CD4-positive, alpha-beta T cell treated with Interleukin-6 at 100 ng/mL for 8 hours (primary cell): ENCODE measurements at places on chromosomes 5 and 9.

GRCh38 chr5:117889596-117889995, 1098.8 kb downstream of the DTWD2 start:
- no peak for DNase-seq

DNA sequence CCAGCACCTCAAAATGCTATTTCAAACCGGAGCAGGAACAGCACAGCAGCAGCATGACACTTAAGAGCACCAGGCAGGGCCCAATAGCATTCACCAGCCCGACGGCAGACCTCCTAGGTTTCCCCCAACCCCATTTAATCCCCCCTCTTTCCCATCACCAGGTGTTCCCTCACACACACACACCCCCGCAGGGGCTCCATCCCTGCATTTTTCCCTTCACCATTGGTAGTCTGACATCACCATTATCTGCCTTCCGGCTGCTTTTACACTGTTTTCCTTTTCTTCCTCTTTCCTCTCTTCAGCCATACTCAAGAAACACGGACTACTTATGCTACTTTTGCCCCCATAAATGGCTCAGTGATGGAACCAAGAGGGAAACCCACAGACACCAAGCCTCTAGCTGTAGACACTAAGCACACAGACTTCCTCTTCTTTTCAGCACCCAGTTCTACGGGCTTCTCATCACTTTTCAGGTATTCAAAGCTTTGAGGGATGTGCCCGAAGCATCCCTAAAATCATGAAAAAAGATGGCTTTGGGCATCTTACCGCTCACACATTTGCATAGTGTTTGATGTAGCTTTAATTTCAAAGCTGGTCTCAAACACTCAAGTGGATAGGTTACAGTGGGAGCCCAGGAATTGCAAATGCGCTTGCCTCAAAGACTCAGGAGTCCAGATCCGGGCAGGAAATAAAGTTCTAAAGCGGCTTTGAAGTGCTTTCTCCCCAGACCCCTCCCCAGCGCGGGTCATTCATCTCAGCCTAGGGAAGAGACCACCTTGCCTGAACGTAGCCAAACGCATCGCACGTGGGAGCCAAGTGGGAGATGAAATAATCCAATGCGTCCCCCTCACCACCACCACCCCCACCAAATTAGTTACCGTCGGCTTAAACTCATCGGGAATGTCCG, 141.5 kb downstream of the TSSK1B start:
- no peak for DNase-seq

DNA sequence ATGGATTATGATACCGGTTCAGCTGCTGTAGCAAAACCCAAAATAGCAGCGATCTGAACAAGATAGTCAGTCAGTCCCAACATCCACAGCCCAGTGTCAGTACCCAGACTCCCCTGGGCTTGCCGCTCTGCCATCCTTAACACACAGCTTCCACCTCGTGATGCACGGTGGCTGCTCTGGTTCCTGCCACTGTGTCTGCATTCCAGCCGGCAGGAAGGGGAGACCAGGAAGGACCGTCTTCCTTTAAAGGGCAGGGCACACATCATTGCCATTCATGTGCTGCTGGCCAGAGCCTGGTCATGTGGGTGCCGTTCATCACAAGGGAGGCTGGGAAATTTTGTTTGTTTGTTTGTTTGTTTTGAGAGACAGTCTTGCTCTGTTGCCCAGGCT, 131.0 kb upstream of the IER5L start:
- no peak for DNase-seq

DNA sequence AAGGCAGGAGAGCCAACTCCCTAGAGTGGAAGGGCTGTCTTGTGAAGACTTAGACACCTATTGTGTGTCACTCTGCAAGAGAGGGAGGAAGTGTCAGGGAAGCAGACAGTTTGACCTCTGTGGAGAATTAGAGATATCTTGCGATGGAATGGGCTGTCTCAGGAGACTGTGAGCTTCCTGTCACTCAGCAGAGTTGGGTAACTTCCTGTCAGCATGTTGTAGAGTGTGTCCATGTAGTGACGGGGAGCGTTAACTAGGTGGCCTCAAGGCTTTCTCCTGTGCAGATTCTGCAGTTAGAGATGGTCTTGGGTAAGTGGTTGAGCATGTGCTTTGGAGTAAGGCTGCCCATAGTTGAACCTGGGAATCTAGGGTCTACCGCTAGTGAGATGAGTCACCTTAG, 136.5 kb downstream of the KIF4B start:
- DNase-seq: no peak

DNA sequence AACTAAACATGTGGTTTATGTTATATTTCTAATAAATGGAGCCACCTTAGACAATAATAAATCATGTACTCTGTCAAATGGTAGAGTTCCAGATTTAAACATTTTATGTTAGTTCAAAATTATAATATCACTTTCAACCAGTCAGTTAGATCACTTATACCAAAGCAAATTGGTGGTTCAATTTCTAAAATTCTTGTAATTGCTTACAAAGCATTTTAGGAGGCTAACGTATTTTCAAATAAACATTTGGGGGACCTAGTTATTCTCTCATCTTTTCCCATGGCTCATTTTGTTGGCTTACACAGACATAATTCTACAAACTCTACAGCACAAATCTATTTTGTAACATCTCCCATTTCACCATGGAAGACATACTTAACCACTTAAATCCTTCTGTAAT, 39.9 kb downstream of the EDIL3 start:
- DNase-seq: no peak

DNA sequence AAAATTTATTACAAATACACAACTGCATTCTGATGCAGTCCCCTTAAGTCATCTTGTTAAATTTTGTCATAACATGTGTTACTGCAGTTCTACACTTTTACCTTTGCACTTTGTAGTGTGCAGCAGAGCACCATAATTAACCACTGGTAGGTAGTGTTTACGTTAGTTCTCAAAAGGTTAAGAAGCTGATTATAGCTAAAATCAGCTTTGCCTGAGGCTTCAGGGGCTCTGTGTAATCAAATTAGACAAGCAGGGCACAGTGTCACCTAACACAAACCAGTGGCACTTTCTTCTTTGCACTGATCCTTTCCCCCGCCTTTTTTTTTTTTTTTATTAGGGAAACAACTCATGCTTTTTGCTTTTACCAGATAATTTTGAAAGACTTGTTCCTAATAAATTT, 26.1 kb downstream of the POU5F2 start:
- no peak for DNase-seq

DNA sequence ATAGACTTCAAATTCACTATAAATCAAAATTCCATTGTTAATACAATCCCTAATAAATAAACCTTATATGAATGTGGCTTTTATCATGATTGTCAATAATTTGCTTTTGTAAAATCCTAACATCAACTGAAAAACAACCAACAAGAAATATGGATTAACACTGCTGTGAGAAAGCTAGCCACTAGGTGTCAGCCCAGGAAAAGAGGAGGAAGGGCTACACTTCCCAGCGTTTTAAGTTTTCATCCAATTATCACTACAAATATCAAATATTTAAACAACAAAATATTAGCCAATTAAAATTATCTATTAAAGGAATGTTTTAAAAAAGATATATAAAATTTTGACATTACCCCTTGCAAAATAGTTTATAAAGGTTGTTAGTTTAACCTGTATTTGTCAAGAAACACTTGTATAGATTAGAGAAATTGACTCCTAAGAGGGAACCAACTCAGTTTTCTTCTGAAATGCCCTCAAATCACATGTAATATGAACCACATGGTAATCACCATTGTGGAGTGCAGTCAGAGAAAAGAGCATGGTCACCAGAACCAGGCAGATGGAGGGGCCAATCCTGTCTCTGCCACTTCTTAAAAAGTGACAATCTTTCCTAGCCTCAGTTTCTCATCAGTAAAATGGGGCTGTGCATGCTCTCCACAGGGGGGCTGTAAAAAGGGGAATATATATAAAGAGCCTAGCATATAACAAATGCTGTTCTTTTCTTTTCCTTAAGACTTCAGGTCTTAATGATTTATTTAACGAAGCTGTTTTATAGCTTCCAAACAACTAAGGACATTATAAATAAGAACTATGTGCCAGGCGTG, 188.2 kb downstream of the CRB2 start:
- no peak for DNase-seq

DNA sequence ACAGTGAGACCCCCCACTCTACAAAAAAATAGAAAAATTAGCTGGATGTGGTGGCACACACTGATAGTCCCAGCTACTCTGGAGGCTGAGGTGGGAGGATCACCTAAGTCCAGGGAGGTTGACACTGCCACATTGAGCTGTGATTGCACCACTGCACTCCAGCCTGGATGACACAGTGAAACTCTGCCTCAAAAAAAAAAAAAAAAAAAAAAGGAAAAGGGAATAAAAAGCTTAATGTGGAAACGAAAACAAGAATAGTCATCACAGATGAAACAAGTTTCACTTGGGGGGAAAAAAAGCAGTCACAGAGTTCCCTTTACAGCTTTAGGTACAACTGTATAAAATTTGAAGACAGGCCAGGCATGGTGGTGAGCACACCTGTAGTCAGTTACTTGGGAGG, 84.2 kb downstream of the FNBP1 start:
- no peak for DNase-seq

GRCh38 chr9:111438541-111439235, 45.5 kb downstream of the ECPAS start:
- no peak for DNase-seq

DNA sequence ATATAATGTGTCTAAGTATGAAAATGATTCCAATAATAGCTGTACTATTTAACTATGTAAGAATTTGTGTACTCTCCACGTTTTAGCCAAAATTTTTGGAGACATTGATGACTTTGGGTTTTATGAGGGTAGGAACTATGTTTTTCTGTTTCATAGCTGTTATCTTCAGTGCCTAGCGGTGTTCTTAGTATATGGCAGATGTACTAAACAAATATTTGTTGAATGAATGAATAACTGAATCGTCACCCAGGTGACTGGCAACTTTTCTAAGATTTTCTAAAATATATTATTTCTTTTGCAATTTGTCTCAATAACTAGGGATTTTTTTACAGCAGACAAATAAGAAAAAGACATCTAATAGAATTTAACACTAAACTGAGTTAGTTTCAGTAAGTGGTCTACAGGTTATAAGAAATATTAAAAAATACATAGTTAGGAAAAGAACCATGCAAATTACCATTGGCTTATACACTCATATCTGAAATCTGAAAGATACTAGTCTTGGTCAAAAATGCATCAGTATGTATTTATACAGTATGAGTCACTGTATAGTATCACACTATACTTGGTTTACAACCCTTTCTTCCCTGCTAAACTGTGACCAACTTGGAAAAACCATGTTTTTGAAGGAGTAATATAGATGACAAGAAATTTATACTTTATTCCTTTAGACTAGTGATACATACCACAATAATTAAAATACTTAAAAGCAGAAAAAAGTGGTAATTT, 10.5 kb upstream of the ERCC6L2 start:
- DNase-seq: no peak

- no peak for DNase-seq
Measured at GRCh38 chr5:125559296-125559695, 812.9 kb upstream of the ZNF608 start.

GRCh38 chr9:69500896-69501295, 171.3 kb downstream of the APBA1 start:
- no peak for DNase-seq

GRCh38 chr5:15693933-15694332, 194.0 kb downstream of the FBXL7 start:
- no peak for DNase-seq

DNA sequence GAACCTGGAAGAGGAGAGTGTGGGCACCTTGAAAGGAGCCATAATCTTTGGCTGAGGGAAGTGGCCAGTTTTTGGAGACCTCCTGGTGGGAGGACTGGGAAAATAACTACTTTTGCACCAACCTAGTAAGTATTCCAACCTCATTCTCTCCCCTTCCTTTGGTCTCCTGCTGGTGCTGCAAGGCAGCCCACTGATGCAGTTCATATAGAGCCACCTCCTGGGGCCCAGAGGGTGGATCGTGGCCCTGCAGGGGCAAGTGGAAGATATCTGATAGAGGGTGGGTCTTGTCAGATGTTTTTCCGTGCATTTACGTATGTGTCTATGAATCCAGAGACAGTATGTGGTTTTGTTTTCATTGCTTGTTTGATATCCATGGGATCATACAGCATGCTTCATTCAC, 172.8 kb upstream of the PITX1 start:
- no peak for DNase-seq

DNA sequence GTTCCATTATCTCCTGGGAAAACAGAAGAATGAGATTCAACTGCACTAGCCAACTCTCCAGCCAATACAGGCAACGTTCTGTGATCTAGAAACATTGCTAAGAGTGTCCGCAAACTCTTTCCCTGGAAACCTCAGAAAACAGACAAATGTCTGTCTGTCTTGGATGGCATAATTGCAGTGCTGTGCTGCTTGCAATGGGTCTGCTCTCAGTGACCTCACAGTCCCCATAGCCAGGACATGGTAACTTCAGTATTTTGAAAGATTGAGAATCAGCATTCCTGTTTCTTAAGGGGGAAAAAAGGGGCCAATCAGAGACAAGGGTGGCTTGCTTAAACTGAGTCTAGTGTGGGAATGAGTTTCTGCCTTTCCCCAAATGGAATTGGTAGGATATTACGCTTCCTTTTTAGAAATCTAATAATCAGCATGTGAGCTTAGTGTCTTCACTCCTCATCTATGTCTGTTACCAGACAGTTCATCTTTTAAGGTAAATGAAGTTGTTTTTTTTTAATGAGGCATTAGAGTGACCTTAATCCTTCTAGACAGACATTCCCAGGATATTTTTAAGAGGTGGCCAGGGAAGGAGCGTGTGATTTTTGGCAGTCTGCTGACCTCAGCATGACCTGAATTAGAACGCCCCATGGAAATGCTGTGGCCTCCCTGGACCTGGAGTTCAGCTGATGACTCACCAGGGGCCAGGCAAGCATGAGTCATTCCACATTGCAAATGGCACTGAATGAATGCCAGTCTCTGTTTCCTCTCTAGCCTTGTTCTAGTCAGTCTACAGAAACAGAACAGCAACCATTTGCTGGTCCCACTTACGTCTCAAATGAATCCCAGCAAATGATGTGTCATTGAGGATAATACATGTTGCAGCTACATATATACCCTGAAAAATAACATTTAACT, 210.2 kb upstream of the ACTBL2 start:
- DNase-seq: no peak

DNA sequence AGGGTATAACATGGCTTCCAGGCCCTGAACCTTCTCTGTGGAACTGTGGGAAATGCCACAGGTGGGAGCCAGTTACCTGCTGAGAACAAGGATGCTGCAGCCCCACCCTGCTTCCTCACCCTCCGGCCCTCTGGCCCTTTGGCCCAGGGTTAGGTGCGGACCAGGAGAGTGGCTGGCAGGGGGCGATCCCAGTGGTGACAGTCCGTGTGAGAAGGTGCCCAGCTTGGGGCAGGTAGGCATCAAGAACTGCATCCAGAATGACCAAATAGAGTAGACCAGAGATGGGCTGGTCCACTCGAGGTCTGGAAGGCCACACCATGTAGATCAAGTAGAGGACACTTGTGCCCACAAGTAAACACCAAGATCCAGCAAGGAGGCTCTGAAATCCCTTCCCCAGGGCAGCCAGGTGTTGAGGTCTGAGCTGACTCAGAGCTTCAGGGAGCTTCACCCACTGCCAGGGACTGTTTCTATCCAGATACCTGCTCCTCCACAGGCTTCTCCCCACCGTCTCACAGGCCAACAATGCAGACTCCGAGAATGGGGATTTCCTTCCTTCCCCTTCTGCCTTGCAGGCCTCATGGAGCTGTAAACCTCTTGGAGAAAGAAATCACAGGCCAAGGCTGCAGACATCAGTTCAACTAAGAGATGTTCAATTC, 61.4 kb upstream of the ZSWIM6 start:
- no peak for DNase-seq
